ENCODE measurements at places on chromosomes 12 and 14.

DNA sequence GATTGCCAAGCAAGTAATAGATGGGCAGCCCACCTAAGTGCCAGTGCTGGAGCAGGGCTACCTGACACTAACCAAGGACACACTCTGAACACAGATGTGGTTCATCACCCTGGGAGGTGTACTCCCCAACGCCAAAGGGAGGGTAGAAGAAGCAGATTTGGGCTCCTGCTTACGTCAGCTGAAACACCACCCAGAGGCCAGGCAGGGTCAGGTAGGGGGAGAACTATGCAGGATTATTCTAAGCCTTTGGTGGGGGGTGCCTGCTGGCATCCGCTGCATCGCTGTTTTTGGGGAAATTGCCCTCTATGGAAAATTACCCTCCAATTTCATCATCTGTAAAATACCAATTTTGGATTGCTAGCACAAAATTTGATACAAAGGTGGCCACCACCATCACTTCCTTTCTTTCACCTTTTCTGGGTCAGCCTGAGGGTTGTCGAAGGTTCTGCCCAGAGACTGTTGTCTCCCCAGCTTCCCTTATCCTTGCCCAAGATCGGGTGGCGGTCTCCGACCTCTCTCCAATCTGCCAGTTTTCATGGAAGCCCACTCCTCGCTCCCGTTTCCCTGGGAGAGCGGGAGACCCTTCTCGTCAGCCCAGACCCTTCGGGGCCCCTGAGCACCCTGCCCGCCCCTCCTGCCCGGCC, 535 bp downstream of the BIN2 start:
- no peak for DNase-seq

DNA sequence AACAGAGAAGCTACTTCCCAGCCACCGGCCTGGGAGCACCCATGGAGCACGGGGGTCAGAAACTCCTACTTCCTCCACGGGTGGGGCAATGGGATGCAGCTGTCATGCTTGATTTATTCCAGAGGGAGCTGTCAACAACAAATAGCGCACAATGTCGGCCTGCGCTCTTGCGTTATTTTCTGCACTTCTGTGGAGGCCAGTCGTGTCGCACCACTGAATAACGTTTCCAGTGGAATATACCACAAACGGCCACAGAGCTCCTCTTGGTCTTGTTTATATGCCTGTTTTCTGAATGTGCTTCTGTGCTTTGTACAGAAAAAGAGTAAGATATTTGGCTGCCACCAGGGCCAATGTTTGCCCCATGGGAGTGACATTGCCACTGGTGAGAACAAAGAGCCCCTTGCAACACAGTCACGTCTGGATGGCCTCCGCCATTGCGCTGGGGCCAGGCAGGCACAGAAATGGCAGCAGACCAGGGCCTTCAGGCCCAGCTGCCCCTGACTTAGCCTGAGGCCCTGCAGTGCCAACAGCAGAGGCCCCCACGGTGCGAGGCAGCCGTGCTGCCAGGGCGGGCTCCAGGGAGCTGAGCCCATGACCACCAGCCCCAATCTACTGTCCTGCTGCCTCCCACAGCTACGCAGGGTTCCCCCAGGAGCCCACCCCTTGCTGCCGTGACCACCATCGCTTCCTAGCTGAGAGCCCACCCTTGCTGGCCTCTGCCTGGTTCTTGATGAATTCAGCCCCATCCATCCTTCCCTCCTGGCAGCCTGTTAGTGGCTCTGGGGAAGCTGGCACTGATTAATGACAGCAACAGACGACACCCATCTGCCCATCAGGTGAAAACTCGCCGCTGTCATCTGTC, 28.9 kb upstream of the TMEM179 start:
- no peak for DNase-seq

DNA sequence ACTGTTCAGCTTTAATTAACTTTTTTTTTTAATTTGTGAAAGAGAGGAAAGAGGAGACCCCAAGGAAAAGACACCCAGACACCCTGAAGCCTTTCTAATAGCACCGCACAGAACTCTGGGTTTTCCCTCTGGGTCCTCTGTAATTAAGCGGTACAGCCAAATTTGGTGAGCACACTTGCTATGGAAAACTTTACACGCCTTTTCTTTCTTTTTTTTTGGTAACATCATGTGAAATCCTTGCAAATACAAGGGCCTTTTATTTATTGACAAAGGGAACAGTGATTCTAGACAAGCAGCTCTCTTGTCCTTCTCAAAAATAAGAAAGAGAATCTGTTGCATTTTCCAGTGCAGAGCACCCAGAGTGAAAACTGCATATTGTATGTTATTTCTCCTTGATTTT, 44.4 kb upstream of the CPM start:
- no peak for DNase-seq

GRCh38 chr12:19055589-19055988, 73.9 kb upstream of the PLEKHA5 start:
- no peak for DNase-seq

DNA sequence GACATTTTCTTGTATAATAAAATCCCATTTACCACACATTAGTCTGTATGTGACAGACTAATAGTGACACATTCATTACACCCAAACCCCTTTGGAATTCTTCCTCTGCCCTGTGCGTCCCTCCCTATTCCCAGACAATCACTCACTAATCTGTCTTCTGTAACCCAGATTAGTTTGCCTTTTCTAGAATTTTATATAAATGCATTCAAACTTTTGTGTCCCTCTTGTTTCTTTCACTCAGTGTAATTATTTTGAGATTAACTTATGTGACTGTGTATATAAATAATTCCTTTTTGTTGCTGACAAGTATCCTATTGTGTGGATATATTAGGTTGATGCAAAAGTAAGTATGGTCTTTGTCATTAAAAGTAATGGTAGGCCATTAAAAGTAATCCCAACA, 27.6 kb upstream of the HIP1R start:
- no peak for DNase-seq

DNA sequence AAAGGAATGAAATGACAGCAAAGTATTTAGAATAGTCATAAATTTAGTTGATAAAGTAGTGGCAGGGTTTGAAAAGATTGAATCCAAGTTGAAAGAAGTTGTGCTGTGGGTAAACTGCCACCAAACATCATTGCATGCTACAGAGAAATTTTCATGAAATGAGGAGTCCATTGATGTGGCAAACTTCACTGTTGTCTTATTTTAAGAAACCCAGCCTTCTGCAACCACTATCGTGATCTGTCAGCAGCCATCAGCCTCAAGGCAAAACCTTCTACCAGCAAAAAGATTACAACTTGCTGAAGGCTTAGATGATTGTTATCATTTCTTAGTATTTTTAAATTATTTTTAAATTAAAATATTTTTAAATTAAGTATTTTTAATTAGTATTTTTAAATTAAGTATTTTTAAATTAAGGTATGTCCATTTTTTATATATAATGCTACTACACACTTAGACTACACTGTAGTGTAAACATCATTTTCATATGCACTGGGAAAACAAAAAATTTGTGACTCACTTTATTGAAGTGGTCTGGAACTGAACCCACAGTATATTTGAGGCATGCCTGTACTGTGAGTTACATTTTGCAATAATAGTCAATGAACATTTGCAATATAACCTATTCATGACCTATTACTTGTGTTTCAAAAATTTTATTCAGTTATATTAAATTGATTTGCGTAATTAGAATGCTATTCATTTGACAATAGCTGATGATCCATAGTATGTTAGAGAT, 67.2 kb upstream of the SYT1 start:
- DNase-seq = no peak

DNA sequence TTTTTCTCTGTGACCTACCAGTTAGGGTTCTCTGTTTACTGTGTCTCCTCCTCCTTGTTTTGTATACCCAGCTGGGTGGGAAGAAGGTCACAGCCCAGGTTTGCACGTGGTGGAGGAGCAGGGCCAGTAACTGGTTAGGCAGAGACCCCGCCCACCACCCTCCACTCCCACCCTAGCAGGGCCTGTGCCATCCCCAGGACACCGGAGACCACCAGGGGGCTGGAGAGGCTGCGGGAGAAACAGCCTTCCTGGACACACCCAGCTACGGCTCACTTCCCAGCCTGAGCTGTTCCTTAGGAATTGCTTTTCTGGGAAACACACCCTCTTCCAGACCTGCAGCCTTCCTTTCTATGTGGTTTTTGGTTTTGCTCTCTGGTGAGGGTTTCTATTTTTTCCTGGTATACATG, 21.1 kb downstream of the BDKRB2 start:
- no peak for DNase-seq

DNA sequence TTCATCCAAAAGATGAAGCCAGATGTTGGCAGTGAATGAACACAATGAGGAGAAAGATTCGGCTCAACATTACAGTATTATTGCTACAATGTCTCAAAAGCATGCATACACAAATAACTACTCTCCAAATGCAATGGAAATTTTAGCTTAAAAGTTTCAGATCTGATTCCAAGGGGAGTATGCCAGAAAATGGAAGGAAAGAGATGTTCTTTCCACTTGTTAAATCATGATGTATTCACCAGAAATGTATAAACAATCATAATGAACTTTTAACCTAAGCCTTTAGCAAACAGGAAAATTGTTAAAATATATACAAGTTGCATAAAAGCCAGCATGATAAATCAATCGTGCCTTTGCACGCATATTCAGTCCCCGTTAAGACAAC, 62.1 kb downstream of the SH2B3 start:
- DNase-seq = no peak

- DNase-seq = no peak
Observed at GRCh38 chr12:49644620-49644994, 21.2 kb downstream of the PRPF40B start.

GRCh38 chr12:91964501-91964900, 181.1 kb downstream of the BTG1 start:
- DNase-seq = no peak

- DNase-seq = no peak
Observed at GRCh38 chr12:59768031-59768430, 172.2 kb downstream of the SLC16A7 start.

- DNase-seq = no peak
Observed at GRCh38 chr14:58750321-58751269, 112.8 kb downstream of the DACT1 start.

DNA sequence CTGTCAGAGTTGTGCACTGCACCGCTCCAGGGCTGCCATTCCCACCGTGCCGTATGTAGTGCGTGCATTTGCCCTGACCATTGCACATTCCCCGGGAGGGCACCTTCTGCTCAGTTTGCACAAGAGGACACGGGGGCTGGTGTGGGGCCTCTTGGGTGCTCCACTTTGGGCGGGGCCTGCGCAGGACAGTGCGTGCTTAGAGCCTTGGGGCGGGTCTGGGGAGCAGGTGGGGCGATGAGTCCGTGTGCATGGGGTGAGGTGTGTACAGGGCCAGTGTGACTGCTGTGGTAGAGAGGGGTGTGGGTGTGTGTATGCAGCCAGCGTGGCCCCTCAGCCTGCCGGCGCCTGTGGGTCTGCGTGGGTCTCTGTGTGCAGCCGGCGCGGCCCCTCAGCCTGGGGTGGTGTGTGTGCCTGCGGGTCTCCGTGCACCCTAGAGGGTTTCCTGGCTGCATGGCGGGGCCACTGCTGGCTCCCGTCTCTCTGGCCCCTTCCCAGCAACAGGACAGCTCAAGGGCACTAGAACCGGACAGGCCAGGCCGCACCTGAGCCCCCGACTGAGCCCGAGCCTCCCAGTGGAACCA, 31.9 kb downstream of the FBRSL1 start:
- no peak for DNase-seq

DNA sequence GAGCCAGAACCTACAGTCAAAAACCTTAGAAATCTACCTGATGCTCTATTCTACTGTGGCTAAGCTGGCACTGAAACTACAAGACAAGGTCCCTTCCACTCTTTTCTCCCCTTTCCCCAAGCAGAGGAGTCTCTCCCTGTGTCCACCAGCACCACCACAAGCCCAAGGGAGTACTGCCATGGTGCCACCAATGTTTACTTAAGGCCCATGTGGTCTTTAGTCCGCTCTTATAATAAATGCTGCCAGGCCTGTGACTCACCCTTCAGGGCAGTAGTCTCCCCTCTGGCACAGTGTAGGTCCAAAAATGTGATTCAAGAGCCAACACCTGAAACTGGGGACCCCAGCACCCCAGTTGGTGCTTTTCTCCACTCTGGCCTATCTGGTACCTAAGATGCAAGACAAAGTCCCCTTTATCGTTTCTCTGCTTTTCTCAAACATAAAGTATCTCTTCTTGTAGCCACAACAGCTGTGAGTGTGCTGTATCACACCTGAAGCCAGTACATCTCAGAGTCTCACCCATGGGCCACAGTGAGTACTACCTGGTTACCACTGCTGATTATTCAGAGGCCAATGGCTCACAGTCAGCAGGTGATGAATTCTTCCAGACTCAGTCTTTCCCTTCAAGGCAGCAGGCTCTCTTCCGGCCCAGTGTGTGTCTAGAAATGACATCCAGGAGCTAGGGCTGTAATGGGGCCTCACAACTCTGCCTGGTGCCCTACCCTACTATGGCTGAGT, 29.3 kb downstream of the SLC38A2 start:
- DNase-seq = no peak

DNA sequence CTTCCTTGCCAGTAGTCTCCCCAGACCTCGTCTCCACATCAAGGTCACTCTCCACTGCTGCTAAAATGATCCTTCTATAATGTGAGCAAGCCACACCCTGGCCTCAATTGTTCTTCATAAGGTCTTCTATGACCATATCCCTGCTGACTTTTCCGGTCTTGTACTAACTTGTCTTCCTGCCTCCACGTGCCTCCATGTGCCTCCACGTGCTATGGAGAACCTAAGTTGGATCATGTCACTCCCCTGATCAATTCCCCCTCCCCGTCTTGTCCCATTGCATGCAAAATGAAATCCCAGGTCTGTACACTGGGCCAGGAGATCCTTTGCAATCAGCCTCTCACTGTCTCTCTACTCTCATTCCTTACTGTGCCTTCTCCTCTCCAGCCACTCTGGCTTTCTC, 110.6 kb downstream of the TTC8 start:
- DNase-seq = no peak

GRCh38 chr12:57849035-57849434, 2.5 kb upstream of the CTDSP2 start:
- DNase-seq = no peak

- DNase-seq = no peak
Observed at GRCh38 chr14:98099527-98099926, 1172.5 kb downstream of the BCL11B start.

DNA sequence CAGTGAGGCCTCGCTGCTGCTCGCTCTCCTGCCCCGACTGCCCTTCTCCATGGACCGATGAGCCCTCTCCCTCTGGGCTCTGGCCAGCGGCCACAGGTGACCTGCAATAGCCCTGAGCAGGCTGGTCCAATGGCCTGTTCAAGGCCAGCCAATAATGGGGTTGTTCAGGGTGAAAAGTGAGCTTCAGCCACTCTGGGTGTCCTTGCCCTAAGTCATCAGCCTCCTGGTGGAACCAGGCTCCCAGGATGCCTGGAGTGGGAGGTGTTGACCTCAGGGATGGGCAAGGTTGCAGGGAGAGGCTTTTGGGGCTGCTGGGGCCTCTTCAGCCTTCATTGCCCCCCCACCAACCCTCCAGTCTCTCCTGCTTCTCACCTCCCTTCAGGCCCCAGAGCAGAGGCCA, 79.7 kb downstream of the RFLNA start:
- DNase-seq = no peak

- DNase-seq = no peak
Observed at GRCh38 chr14:70599345-70599744, 1.1 kb downstream of the MED6 start.

GRCh38 chr12:15966426-15966825, 55.3 kb downstream of the DERA start:
- no peak for DNase-seq

- DNase-seq = no peak
Observed at GRCh38 chr12:131752451-131752850, 41.6 kb downstream of the SFSWAP start.
